ENCODE measurements at places on chromosomes 7 and 10.

- DNase-seq = no peak
Measured at GRCh38 chr10:49711481-49711880, 32.0 kb downstream of the C10orf53 start.

DNA sequence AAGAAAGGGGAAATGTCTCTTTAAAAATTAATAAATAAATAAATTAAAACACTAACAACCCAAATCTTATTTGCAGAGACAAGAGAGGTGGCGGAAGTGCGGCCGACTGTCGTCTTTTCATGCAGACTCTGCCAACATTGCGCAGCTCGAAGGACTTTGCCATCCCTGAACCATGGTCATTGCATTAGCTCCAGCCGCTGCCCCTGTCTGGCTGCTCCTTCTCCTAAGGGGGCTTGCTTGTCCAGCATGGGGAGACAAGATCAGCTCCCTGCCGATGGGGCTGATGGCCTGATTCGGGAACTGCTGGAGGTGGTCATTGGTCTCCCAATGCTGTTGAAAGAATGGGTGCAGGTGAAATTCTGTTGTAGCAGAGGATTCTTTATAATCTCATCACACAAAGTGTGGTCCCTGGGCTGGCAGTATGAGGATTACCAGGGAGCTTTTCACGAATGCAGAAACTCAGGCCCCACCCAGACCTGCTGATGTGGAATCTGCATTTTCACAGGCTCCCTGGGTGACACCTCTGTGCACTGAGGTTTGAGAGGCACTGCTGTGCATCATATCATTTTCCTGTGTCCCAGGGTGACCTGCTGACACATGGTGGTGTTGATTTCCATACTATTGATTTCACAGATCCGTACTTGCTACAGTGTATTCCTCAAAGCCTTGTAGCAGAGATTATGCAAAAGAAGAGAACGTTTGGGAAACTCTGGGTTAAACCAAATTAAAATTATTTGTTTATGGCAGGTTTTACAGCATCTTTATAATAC, 172.4 kb upstream of the ZMIZ1 start:
- DNase-seq = peak; percentile 27

- no peak for DNase-seq
Measured at GRCh38 chr10:116511365-116511764, 34.4 kb upstream of the PNLIP start.

DNA sequence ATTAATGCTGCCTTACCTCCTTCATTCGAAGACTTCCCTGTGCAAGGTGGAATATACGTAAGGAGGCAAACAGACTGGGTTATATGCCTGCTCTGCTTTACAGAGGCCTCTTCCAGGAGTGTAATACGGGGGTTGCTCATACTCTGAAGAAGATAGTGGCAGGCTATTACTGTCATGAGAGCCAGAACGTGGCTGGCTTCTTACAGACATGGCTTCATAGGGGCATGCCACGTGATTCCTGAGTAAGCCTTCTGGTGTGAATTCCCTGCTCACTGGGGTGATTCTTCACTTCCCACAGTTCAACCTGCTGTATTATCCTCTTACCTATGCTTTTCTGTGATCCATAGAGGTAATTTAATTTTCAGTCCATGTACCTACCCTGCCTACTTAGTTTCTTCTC, 141.8 kb downstream of the ST7 start:
- DNase-seq = no peak

DNA sequence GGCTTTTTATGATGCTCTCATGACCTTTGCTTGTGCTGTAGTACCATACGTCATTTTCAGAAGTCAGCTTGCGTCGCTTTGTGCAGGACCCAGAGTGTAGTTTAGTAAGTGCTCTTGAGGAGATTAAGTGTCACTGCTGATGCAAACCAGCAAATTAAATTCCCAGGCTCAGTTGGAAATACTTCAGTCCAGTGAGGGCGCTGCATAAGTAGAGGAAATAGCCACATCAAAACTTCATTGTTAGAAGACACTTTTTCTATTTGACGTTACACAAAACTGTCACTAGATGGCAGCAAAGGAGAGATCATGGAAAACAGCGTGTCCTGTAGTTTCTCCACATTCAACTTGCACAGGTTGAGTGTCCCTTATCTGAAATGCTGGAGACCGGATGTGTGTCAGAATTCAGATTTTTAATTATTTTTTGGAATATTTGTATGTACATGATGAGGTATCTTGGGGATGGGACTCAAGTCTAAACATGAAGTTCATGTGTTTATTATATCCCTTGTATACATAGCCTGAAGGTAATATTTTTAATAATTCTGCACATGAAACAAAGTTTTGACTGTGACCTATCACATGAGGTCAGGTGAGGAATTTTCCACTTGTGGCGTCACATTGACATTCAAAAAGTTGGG, 7.9 kb downstream of the ZNF22 start:
- no peak for DNase-seq

DNA sequence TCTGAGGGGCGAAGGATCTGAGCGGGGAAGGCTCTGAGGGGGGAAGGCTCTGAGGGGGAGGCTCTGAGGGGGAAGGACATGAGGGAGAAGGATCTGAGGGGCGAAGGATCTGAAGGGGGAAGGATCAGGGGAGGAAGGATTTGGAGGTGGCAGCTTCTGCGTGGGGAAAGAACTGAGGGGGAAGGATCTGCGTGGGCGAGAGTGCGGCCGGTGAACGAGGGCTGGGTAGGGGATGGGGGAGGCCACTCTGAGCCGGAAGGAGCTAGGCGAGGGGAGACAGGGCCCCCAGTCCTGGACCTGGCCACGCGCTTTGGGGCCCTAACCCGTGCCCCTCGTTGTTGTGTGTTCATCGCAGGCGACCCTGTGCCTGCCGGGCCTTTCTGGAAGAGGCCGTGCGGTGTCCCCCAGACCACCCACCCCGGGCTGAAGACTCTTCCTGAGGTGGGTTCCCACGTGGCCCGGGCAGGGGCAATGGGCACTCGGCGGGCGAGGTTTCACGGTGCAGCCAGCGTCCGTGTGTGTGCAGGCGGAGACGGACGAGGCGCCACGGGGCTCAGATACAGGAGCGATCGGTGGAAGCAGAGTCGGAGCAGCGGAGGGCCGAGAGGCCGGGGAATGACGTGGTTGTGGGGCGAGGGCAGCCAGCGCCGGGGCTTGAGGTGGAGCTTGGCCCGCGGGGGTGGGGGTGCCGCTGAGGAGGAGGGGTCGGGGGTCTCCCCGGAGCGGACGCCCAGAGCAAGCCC, 2.0 kb downstream of the CALY start:
- no peak for DNase-seq

DNA sequence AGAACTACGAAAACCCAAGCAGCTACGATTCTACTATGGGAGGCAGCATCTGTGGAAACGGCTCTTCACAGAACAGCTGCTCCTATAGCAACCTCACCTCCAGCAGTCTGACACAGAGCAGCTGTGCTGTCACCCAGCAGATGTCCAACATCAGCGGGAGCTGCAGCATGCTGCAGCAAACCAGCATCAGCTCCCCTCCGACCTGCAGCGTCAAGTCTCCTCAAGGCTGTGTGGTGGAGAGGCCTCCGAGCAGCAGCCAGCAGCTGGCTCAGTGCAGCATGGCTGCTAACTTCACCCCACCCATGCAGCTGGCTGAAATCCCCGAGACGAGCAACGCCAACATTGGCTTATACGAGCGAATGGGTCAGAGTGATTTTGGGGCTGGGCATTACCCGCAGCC, 81.6 kb upstream of the SAMD8 start:
- no peak for DNase-seq

DNA sequence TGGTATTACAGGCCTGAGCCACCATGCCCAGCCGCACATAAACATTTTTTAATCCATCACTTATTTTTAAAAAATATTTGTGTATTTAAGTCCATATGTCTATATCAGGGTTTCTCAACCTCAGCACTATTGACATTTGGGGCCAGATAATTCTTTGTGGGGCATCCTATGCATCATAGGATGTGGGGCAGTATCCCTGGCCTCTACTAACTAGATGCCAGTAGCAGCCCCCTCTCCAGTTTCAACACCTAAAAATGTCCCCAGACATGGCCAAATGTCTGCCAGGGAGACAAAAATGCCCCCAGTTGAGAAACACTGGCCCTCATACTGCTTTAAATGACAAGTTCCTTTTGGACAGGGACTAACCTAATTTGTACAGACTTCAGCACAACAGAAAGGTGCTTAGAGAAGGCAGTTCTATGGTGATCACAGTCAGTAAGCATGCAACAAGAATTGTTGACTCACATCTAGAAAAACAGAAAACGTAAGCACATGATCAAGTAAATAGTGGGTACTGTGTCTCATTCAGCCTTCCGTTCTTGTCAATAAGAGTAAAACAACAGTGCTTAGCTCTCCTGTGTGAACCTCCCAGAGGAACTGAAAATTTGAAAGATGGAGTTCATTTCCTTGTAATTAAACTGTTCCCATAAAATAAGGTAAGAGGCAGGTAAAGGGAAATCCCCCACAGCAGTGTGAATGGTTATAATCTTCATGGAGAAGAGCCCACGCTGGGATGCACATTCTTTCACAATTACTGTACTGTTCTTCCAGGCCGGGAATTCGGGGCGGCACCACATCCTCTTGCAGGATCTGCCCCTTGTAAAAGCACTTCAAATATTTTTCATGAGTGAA, 17.3 kb upstream of the ADRB1 start:
- no peak for DNase-seq

GRCh38 chr7:80601999-80602398, 36.4 kb upstream of the CD36 start:
- DNase-seq = no peak

DNA sequence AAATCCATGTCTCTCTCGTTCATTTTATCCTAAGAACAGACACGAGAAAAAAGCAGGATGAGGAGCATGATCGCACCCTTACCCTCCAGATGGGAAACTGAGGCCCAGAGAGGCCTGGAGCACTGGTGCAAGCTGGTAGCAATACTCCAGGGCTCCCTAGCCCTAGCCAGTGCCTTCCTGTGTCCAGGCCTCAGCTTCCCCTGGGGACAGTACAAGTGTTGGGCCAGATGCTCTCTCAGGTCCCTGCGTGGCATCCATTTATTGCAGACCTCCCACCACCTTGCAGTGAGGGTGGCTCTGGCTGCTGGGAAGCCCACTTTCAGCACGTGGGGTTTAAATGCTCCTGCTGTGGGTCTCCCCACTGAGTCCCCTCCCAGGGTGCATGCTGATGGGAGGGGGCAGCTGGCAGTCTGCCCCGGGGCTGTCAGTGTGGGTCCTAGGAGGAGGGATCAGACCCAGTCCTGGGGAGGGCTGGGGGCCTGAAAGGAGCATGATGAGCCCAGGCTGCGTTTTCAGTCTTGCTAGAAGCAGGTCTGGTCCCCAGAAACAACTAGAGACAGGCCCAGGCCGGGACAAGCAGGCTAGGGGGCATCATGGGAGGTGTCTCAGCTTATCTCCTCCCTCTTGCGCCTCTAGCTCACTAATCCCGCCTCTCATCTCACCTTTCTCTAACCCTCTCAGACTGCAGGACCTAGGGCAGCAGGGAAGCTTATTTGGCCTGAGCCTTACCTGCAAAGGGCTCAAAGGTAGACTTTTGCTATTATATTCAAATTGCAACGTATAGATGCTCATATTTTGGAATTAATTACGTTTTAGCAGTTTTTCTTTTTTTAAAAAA, 662 bp upstream of the PPIF start:
- peak; percentile 34 for DNase-seq

DNA sequence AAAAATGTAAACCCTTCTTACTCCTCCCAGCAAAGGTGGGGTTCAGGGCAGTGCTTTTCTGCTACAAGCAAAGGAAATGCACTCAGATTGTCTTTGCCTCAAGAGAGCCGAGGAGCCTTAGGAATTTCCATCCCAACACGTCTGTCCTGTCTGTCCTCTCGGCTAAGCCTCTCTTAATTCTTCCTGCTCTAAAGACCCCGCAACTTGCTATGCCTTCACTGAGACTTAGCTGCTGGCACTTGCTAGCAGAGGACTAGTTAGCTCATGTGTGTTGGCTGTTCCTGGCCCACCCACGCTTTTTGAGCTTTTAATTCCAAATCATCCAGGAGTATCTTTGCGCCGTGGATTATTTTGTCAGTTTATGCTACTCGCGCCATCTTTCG, 481 bp upstream of the NPM3 start:
- no peak for DNase-seq

DNA sequence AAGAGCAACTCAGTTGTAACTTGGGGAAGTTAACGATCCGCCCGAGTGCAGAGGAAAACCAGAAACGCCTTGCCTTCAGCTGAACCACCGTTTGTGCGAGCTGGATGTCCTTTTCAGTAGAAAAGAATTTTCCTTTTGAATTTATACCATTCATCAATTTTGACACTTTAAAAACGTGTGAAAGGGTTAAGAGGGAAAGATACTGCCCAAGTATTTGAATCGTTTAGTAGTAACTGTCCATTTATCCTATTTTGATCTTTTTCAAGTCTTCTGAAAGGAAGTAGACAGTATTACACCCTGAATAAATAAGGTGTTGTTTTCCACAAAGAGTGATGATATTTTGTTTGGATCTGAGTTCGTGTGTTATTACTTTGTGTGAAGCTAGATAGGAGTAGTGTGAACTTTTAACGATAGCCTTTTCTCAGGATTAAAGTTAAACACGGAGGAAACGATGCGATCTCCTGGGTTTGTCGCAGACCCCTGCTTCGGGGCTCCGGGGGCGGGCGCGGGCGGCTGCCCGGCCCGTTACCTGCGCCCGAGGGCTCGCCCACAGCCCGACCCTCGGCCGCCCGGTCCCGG, 830 bp upstream of the BMI1 start:
- no peak for DNase-seq

DNA sequence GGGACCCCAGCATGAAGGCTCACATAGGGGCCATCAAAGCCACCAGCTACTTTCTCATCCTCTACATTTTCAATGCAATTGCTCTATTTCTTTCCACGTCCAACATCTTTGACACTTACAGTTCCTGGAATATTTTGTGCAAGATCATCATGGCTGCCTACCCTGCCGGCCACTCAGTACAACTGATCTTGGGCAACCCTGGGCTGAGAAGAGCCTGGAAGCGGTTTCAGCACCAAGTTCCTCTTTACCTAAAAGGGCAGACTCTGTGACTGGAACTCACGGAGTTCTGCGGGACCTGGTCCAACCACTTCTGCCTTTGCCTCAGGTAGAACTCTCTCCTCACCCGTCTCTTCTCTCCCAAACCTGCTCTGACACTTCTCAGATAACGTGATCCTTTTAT, 945 bp downstream of the TAS2R40 start:
- DNase-seq = no peak

- no peak for DNase-seq
Measured at GRCh38 chr10:101233863-101234262, 4.6 kb upstream of the LBX1 start.

Measured in liver (tissue), 10 donors.